Right renal pelvis (tissue), 4 donors: ENCODE measurements at places on chromosomes 7 and 10.

DNA sequence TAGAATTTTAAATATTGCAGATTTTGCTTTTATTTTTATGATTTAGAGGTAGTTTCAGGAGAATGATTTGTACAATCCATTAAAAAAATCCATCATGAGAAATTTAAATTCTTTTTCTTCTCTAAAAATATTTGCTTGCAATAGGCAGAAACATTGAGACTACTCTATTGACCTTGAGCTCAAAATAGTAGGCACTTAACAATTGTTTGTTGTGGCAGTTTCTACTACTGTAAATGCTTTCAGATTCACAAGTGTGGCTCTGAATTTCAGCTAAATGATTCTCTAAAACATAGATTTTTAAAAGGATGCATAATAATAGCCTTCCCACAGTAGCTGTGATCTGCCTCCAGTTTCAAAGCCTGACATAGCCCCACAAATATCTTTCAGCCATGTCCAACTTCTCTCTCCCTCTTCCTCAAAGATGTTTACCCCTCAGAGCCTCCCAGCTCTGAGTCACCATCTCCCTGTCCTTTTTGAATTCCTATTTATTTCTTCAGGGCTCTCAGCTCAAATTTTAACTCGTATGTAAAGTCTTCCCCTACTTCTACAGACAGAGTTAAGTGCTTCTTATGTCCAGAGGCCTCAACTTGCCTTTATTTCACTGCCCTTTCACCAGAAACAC lies 160.5 kb downstream of the AOAH start:
- DNase-seq = no peak

GRCh38 chr10:123287594-123288247 lies 133.5 kb downstream of the BUB3 start:
- DNase-seq = no peak

- DNase-seq = no peak
Measured at GRCh38 chr7:158020706-158021095, 566.9 kb downstream of the PTPRN2 start.

- DNase-seq = no peak
Measured at GRCh38 chr10:63008491-63008890, 124.6 kb upstream of the NRBF2 start.

DNA sequence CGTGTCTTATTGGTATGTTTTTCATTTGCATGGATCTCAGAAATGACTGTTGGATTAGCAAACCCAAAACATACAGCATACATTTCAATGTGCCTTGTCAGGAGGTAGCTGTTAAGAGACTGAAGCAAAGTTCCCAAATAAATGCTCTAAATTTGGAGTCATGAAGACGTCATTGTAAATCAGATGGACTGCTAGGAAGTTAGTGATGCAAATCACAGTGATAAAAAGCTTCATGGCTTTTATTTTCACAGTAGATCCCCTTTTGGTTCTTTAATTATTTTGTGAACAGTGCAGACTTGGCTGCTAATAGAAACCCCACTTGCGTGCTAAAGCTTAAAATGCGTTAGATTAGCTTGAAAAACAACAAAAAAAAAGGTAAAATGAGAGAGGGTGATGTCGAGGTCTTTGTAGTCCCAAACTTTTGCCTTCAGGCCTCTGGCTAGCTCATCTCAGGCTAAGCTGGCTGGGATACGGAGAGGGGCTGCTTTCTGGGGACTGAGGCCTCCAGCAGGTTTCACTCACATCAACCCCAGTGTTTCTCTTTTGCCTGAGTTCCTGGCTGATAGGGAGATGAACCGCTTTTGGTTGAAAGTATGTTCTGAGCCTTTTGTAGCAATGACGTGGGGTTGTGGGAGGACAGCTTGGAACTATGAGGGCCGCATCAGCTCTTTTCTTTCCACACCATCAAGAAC lies 107.1 kb upstream of the CDCA7L start:
- DNase-seq = no peak

- no peak for DNase-seq
Measured at GRCh38 chr7:158106272-158106671, 481.4 kb downstream of the PTPRN2 start.

GRCh38 chr7:155251831-155252230 lies 45.8 kb upstream of the INSIG1 start:
- DNase-seq = no peak

GRCh38 chr7:140810385-140810784 lies 113.9 kb downstream of the NDUFB2 start:
- DNase-seq = no peak

DNA sequence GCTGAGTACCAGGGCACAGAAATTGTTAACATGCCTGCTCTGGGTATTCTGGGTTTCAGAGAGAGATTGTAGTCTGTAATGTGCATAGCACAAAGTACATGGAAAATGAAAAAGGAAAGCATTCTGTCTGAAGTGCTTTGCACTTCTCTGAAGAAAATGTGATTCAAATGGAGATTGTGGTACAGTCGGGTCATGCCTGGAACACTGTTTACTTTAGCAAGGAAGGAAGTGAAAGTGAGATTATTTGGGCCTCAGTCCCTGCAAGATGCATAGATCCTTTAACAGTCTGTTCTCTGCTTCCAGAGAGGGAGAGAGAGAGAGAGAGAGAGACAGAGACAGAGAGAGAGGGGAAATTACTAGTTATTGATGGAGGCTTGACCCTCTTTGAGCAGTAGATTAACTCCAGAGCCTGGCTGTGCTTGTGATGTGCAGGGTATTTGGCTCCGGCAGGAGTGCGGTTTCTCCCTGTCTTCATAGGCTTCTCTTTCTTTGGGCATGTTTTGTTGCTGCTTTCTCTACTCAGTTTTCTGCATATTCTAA lies 5.4 kb downstream of the VWC2 start:
- DNase-seq = no peak

DNA sequence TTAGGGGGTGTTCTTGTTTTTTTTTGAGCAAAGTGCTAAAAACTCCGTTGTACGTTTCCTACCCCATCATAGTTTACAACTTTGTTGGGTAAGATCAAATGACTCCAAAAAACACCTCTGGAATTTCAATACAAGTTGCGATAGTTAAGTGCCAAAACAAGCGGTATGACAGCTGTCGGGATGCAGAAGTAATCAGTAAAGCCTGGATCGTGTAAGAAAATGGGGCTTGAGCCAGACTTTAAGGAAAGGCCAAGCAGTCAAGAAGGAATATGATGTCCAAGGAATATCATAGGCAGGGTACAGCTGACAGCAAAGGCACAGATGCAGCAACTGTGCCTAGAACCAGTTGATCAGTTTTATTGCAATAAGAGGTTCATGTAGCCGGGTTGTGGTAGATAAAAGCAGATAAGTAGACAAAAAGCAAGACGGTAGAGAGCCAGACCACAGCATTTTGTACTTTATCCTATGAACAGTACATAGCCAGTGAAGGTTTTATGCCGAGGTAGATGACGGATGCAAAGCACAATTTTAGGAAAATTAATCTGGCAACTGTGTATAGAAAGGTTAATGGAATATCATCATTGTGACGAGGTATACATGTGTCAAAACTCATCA lies 45.5 kb downstream of the UBE2H start:
- no peak for DNase-seq

DNA sequence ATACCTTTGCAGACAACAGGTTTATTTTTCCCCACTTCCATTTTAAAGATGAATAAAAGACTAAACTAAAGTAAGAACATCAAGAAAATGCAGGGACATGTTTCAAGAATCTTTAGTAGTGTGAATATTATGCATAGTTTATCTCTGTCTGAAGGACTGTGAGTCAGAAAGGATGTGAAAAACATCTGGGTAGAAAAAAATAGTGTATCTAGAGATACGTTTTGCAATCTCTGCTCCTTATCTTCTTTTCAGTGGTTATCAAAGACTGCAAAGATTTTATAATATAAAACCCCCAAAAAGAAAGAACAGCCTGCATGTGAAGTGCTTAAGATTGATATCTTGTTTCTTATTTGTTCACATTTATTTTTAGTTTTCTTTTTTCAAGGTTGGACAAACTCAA lies 101.9 kb upstream of the ARHGAP21 start:
- DNase-seq = no peak

DNA sequence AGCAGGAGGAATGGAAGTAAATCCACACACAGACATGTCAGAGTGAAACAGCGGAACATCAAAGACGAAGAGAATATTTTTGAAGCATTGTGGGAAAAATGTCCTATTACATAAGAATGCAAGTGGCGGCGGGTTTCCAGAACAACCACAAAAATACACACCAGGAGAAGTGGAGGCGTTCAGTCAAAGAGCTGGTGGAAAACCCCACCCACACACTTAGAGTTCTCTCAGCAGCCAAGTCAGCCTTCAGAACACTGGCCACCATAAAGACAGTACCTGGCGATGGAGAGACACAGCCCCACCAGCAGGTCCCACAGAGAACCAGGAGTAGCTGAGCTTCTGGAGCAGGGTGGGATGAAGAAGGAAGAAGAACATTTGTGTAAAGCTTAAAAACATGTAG lies 23.7 kb downstream of the NKX6-2 start:
- no peak for DNase-seq

DNA sequence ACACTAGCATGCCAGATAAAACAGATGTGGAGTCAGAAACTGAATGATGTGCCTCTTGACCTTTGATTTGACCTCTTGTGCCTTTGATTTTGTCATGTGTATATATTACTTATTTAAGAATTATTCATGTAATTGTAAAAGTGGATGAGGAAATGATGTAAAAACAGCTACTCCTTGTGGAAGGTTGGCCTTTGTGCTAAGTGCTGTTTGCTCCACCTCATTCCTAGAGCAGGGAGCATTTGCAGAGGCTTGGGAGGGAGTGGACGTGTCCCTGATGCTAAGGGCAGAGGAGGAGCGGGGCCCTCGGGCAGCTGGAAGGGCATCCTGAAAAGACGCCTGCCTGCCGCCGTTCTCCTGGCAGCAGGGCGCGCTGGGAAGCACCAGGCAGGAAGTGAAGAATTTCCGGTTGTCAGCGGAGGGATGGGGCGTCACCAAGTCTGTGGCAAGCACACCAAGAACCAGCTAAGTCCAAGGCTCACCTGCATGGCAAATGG lies 197.6 kb upstream of the ZNF32 start:
- no peak for DNase-seq

DNA sequence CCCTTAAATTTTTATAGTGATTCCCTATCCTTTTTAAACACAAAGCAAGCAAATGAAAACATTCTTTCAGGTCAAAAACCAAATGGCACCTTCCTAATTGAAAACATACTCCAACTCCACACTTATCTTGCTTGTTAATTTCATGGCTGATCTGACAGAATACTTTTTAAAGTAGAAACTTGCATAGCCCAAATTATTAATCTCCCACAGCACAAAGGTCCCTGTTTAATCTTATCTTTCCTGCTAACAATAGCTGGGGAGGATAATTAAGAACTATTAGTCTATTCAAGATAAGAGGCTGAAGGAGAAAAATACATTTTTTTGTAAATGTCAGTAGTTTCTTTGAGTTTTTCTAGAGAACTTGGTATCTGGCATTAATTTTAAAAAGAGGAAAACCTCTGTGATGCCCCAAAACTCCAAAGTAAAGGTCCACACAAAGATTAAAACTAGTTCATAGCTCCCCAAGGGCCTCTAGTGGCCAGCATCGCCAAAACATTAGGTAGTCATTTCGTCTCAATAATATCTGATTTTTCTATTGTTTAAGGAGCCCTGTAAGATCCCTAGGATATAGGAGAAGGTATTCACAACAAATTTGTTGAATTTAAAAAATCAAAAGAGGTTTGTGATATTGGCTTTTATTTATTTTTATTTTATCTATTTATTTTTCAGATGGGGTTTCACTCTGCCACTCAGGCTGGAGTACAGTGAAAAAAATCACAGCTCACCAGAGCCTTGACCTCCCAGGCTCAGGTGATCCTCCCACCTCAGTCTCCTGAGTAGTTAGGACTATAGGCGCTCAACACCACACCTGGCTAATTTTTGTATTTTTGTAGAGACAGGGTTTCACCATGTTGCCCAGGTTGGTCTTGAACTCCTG lies 14.7 kb downstream of the CDNF start:
- DNase-seq = no peak

- no peak for DNase-seq
Measured at GRCh38 chr10:98400482-98400881, 14.5 kb downstream of the PYROXD2 start.

DNA sequence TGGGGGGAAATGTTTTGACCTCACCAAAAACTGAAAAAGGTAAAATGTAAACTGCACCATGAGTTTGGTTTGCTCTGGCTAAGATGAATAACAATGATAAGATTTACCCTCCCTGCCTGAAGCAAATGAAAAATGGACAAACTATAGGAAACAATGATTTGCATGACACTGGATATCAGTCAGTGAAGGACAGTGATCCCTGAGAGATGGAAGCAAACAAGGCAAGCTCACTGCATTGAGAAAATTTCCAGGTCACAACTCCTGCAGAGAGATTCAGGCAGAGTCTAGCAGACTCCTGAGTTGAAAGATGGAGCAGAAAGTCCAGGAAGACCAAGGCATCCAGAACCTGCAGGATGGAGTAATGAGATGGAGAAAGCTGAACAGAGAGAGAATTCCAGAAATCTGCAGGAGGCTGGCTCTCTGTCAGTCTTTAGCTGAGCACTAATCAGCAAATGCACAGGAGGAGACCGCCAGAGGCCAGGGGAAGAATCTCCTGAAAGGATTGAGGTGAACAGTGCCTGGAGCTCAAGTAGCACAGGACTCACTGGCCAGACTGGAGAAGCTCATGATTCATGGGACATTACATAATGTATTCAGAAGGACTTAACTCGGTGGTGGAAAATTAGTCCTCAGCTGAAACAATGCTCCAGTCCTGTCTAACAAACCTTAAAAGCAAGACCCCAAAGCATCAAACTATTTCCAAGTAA lies 51.2 kb upstream of the PALS2 start:
- no peak for DNase-seq

GRCh38 chr7:41881331-41882130 lies 178.6 kb upstream of the INHBA start:
- DNase-seq = no peak

- no peak for DNase-seq
Measured at GRCh38 chr10:5741276-5741675, 56.6 kb downstream of the TASOR2 start.

DNA sequence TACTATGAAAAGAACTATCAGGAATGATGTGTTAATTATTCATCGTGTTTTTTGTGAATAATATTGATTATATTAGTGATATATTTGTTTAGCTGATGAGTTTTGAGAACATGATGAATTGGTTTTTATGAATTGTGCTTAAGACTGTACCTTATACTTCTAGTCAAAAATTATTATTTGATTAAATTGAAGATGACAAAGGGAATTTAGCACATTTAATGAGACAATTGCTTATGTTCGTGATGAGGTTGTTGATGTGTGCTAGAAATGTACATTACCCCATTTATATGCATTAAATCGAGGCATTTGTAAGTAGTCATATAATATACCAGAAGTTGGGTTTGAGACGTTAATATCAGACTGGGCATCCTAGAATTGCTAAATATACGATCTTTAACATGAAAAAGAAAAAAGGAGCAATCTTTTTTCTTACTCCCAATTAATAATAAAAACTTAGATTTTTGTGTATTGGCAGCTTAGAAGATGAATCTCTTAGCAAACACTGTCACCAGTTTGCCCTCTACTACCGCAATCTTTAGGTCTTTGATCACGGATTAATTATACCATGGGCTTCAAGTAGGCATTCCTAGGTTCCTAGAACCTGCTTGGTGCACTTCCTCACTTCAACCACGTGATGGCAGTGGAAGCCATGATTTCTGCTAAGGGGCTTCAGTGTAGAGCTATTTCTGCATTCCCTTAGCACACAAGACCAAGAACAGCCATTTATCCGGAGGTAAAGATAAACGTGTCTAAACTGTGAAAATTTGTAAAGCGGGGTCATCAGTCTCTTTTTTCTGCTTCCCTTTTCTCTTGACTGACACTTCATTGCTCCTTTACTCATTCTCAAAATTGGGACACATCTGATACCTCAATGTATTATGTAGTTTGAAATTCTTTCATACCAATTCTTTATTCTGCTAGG lies 1.6 kb downstream of the KLHDC10 start:
- peak; percentile 84 for DNase-seq
